ENCODE measurements at places on chromosomes 11 and 22.

DNA sequence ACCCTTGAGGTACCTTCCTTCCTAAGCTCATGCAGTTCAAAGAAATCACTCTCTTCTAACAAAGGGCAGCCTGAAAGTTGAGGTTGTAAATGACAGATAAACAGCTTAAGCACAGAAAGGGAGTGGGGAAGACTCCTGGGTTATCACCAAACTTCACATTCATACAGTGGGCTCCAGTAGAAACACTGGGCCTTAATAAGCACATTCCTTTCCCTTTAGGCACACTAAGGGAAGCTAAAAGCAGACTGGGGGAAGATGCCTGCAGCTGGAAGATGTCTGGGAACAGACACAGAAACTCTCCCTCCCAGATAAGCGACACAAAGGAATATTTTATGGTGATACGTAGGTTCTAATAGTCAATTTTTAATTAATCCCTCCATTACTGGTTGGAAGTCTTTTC lies 350.3 kb upstream of the MPPED2 start:
- DNase-seq: no peak

DNA sequence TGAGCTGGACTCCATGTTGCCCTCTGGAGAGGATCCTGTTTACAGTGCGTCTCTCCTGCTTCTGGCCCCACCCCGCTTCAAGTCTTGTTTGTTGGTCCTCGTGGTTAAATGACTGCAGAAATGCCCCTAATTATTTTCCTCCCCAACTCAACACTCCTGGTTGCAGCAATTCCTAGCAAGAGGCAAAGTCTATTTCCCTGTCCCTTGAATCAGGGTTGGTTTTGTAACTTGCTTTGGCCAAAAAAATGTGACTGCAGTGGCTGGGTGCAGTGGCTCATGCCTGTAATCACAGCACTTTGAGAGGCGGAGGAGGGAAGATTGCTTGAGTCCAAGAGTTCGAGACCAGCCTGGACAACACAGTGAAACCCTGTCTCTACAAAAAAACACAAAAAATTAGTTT lies 41.0 kb upstream of the FGF3 start:
- DNase-seq: no peak

- DNase-seq: no peak
Measured at GRCh38 chr22:35930933-35931332, 97.7 kb downstream of the RBFOX2 start.

GRCh38 chr11:69848201-69848600 lies 29.0 kb upstream of the FGF3 start:
- no peak for DNase-seq

DNA sequence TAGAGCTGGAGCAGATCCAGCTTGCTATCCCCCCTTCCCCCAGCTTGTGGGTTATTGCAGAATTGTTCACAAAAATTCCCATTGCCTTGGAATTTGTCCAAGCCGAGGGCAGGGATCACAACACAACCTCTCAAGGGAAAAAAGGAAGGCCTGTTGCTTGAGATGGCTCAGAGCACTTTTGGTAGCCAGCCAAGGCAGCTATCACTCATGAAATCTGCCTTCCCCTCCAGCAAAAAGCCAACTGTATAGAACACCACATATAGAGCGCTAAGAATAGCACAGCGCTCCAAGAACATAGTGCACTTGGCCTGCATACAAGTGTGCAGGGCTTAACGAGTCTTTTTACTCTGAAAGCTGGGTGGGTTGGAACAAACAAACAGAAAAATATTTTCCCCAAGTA lies 46.2 kb downstream of the FAM83F start:
- no peak for DNase-seq

DNA sequence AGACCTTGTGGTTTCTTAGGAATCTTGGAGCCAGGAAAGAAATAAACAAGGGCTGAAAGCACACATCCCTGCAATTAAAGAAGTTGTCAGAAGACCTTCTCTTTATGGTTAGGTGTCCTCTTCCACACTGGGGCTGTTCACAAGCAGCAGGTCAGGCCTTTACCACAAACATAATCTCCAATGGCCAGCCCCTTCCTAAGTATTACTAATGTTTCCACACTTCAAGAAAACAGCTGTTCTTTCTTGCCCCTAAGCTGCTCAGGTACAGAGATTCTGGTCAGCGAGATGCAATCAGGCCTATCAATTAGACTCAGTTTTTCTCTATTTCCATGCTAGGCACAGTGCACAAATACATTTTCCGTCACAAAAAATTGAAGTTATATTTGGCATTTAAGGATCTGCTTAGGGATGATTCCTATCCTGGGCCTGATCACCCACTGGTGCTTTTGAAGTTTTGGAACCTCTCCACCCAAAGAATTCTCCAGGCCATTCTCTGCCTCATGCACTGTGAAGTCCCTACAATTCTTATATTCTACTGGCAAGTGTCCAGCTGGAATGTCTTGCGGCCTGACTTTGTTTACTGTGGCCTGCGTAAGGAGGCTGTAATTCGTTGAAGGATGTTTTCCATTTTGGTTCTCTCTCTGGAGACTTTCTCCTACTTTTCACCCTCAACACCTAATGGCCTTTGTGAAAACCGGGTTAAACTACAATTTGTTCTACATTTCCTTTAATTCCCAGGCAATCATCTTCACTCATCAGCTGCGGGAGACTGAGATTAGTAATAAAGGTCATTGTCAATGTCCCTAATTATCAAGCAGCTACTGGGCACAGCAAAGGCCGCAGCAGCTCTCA lies 5.1 kb downstream of the PRAME start:
- no peak for DNase-seq

DNA sequence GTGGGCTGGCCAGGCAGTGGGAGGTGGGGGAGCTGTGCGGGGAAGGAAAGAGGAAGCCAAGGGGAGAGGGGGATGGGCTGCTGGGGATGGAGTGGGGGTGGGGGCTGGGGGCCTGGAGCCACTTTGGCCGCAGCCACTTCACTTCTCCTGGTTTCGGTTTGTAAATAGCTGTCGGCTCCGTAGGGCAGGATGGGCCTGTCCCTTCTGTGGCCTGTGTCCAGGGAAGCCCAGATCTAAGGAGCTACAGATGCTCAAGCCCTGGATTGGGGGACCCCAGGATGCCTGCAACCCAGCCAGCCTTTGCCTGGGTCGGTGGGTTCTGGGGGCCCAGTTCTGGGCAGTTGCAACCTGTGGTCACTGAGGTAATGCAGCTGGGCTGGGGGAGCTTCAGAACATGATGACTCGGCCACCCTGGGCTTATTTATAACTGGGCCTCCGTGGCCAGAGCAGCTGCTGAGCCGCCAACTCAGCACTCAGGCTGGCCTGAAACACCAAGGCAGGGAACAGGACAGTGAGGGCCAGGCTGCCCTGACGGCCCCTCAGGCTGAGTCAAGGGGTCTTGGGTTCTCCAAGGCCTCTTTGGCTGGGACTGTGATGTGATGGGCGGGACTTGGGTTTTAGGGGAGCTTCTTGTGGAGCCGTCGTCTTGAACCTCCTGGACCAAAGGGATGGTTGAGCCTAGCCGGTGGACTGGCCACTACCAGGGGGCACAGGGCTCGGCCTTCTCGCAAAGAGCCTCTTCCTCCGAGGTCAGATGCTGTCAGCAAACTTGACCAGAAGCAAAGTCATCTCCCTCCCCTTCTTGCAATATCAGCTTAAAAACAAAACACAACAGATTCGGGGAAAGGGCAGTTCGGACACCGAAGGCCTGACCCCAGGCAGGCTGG lies 15.0 kb upstream of the SLC39A13 start:
- DNase-seq: peak; percentile 68

GRCh38 chr22:25357132-25357455 lies 137.7 kb downstream of the CRYBB2 start:
- peak; percentile 46 for DNase-seq

DNA sequence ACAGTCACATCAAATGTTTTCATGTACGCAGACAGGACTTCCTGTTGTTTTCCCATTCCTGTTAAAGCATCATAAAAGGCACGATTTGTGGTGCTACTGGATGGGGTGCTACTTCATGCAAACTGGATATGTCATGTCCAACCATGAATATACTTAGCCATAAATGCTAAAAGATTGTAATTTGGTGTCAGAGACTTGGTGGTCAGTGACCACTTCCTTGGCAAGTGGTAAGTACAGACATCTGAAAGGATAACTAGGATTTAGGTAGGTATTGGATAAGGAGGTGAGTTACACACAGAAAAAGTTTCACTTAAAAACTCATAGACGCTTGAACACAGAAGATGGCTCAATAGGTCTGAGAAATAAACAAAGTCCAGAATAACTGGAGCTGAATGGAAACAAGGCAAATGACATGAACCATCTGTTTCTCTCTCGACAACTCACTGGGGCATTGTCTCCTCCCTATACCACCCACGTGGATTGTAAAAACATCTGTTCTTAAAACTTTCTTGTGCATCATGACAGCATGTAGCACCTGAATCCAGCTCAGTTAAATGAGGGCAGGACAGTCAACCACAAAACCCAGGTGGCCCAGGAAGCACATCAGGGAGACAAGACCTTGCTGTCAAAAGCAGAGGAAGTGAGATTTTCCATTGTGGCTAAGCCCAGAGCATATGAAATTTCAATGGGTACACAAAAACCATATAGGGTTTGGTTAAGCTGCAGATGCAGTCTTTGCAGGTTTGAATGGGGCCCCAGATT lies 22.1 kb upstream of the IGLL5 start:
- no peak for DNase-seq

Data from upper lobe of left lung (tissue), 6 donors.